NCI-H1417 (cell line): ENCODE measurements at places on chromosomes 6 and 20.

DNA sequence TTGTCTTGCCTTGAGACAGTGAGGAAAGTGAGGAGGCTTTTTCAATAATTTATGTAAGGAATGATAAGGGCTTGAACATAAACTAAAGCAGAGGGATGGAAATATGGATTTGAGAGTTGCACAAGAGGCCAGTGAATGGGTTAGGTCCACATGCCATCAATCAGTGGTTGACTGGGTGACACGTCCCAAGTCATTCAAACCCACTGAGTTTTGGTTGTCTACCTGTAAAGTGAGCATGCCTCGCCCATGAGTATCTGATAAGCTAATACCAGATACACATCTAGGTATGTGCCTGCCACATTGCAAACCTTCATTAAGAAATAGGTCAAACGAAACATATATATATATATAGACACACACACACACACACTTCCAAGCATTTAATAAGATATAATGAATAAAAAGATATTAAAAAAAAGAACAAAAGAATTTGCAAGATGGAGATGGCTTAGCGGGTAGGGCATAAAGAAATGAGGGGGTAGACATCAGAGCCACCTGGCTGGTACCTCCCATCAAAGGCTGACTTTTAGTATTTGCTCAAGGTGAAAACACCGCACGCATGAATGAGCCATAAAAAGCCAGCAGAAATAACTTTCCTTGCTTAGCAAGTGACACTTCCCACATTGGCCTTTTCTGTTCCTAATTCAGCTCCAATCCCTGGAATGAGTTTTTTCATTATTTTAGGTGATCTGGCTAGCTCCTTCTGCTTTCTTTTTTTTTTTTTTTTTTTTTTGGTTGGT lies 109.1 kb upstream of the GGTLC1 start:
- DNase-seq: no peak

- DNase-seq: peak; percentile 60
Observed at GRCh38 chr6:141210901-141211300, 921.8 kb upstream of the GJE1 start.

DNA sequence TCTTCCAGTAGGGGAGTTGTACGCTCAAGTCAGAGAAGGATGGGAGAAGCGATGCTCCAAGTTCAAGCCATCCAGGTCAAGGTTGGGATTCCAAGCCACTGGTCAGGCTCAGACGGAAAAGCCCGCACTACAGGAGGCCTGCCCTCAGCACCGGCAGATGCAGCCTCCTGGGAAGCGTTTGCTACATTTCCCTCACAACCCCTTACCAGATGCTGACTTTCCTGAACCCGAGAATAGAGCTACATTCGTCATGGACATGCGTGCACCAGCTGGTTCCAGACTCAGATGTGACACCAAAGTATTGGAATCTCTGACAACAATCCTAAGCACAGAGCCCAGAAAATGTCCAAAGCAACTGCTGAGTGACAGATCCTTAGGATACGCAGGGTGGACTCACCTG lies 174.8 kb downstream of the SASH1 start:
- DNase-seq: no peak

DNA sequence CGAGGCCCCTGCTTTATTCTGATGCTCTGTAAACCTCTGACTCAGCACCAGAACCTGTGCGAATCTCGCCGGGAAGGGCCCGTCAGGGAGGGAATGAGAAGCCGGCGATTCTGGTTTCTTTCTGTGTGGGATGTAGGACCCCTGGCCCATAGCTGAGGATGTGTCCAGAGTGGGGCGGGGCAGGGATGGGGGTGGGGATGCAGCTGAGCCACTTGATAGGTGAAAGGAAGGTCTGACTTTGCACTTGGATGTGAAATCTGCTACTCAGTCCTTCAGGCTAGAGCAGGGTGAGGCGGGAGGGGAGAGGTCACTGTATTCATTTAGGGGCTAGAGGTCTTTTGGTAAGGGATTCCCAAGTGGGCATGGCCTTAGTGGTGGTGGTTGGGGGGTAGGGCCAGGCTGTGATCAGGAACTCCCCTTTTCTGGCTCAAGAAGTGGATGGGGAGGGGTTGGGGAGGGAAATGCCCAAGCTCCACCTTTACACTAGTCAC lies 2.3 kb downstream of the TOX2 start:
- DNase-seq: no peak

- no peak for DNase-seq
Observed at GRCh38 chr6:56625356-56625755, 17.3 kb downstream of the DST start.

- no peak for DNase-seq
Observed at GRCh38 chr6:46052479-46052878, 36.8 kb upstream of the CLIC5 start.

GRCh38 chr6:63802606-63803206 lies 167.1 kb downstream of the PHF3 start:
- no peak for DNase-seq

DNA sequence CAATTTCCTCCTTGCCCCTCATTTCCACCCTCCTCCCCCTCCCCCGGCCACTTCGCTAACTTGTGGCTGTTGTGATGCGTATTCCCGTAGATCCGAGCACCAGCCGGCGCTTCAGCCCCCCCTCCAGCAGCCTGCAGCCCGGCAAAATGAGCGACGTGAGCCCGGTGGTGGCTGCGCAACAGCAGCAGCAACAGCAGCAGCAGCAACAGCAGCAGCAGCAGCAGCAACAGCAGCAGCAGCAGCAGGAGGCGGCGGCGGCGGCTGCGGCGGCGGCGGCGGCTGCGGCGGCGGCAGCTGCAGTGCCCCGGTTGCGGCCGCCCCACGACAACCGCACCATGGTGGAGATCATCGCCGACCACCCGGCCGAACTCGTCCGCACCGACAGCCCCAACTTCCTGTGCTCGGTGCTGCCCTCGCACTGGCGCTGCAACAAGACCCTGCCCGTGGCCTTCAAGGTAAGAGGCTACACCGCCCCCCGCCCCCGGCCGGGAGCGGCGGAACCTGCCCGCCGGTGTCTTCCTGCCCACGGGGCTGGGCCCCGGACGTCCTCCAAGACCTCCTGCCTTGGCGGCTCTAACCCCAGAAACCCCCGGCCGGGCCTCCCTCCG lies 44.9 kb upstream of the SUPT3H start:
- DNase-seq: peak; percentile 62

GRCh38 chr6:72636215-72636614 lies 14.4 kb downstream of the KCNQ5 start:
- no peak for DNase-seq

- no peak for DNase-seq
Observed at GRCh38 chr6:72286911-72287311, 335.0 kb upstream of the KCNQ5 start.

GRCh38 chr6:155449450-155450239 lies 6.0 kb downstream of the NOX3 start:
- peak; percentile 90 for DNase-seq

- DNase-seq: no peak
Observed at GRCh38 chr20:10466855-10467254, 31.8 kb downstream of the SLX4IP start.

- DNase-seq: no peak
Observed at GRCh38 chr20:61935926-61936700, 129.6 kb downstream of the TAF4 start.

DNA sequence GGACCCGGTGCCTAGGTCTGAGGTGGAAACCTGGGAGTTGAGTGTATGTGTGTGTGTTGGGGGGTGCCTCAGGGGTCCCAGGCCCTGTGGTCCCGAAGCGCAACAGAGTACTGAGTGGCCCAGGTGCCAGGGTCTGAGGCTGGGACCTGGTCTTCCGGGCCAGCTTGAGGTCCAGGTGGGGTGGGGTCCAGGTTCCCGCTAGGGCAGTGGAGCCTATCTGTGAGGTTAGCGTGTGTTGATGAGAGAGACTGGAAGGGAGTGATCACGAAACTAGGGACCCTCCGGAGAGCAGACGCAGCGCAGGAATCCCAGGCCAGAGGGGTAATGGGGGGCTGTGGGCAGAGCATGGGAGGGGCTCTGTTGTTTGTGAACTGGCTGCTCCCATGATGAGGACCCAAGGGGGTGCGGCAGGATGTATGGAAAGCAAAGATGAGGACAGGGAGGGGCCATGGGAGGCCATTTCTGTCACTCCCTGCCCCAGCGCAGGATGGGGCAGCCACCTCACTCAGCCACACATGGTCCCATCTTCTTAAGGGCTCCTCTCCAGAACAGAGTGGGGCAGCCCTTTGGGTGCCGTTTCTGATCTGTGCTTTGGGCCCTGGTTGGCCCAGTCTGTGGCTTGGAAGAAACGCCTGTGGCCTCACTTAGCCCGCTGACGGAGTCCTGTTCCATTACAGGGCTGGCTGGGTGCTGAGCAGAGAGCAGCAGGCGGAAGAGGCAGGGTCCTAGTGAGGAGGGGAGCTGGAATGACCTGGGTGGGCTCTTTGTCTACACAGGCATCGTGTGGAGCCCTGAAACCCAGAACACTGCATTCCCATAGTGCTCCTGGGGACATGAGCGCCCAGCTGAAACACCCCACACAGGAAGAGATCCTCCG lies 872 bp downstream of the HSPA12B start:
- DNase-seq: no peak

DNA sequence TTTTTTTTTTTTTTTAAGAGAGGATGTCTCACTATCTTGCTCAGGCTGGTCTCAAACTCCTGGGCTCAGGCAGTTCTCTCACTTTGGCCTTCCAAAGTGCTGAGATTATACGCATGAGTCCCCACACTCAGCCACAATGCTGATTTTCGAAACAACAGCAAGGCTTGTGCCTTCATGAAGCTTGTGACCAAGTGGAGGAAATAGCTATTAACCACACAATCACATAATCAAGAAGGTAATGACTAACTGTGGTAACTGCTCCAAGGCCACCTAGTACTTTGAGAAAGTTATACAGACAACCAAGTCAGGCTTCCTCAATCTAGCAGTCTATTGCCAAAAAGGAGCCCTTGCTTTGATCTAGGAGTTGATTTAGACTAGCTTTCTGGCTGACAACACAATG lies 46.3 kb downstream of the SOD2 start:
- no peak for DNase-seq

GRCh38 chr6:127950566-127951145 lies 49.8 kb upstream of the THEMIS start:
- DNase-seq: no peak

GRCh38 chr20:21360705-21361104 lies 36.6 kb downstream of the NKX2-4 start:
- no peak for DNase-seq

- DNase-seq: peak; percentile 64
Observed at GRCh38 chr20:9514072-9514460, 324 bp upstream of the LAMP5 start.

GRCh38 chr20:62997417-62998035 lies 9.2 kb downstream of the BHLHE23 start:
- no peak for DNase-seq

DNA sequence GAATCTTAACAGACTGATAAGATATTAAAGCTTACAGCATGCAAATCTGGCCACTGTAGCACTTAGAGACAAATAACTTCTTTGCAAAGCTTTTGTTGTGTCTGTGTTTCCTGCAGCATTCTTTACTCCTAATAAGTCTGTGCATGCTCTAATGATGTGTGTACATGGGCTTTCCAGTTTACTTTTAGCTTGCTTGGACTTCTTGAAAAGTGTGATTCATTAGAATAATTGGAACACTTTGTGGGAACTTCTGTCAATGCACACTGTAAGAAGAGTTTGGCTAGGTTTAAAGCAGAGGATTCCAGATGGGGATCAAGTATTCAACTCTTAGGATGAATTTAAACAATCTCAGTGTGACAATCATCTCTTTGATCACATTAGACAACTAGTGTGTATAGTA lies 22.1 kb upstream of the TINAG start:
- DNase-seq: no peak

DNA sequence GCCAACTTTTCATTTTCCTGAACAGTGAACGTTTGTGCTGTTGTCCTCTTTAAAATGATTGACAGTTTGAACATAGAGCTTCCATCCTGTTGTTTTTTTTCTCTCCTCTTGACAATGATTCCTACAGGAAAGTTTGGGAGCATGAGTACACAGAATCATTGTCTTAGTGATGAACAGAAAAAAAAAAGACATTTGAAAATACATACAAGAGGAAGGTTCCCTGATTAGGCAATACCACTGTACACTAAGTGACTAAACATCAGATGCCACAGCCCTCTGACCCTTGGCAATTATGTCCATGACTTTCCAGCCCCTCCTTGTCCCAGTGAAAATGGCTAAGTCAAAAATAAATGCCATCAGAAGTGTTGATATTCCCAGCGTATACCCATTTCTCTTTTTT lies 71.5 kb downstream of the RTN4IP1 start:
- DNase-seq: no peak

DNA sequence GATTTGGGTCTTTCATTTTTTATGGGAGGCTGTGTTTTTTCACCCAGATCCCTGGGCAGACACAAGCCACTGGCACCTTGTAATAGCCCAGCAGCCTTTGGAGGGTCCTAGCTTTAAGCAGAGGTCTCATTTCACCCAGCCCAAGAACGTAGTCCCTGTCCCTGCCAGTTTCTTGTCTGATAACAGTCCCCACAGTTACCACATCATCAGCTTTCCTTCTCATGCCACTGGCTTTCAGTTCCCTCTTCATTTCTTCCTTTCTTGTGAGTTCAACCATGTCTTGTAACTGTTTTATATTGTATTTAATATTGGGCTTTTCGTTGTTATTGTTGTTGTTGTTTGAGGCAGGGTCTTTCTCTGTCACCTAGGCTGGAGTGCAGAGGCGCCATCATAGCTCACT lies 10.6 kb downstream of the PNPLA1 start:
- DNase-seq: no peak

DNA sequence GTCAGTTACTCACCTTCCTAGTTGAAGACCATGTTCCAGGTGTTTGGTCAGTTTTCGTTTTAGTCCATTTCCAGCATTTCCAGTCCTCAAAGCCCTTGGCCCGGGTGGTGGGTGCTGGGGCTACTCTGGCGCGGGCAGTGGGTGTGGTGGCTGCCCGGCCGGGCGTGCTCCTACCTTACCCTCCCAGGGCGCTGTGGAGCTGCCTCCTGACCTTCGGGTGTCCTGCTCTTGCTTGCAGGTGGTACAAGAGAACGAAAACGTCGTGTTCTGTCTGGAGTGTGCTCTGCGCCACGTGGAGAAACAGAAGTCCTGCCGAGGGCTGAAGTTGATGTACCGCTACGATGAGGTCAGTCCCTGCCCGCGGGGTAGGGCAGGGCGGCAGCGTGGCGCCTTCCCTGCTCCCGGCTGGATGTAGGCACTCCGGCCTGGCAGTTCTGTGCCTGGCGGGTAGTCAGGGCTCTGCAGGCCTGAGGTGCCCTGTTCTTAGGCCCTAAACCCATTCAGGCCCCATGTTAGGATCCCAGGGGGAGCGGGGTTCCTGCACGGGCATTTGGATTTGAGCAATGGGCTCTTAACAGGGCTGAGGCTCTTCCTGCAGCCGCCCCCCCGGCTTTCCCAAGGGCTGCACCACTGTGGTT lies 145.8 kb downstream of the DTNBP1 start:
- DNase-seq: no peak
